ENCODE measurements at places on chromosomes 11 and 22.

GRCh38 chr11:117997406-117997805 lies 11.2 kb downstream of the IL10RA start:
- H3K36me3 ChIP-seq: peaks cover 73% of the 10 kb centered on the region
- H3K27ac ChIP-seq: peak overlapping the region; percentile 80
- H3K4me1 ChIP-seq: peaks cover 85% of the 10 kb centered on the region

- H3K27me3 ChIP-seq: no peaks in the 10 kb centered on the region
- H3K4me3 ChIP-seq: no peak overlapping the region
- peaks cover 30% of the 10 kb centered on the region for H3K36me3 ChIP-seq
- peaks cover 8% of the 10 kb centered on the region for H3K4me1 ChIP-seq
- no peak for DNase-seq
Measured at GRCh38 chr22:40300884-40301672, 45.2 kb upstream of the ADSL start.

DNA sequence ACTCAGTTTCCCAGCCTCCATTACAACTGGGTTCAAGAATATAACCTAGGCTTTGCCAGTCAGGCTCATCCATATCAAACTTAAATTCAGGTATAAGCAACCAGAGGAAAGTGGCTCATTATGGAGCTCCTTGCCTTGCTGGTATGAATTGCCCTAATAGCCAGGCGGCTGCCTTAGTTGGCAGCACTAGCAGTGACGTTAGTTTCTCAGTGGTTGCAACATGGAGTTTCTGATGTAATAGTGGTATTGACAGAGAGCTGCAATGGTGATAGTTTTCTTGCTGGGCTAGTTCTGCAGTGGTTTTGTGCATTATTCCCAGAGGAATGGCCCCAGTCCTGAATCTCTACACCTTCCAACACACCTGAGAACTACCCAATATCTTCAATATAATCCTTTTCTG lies 3.8 kb upstream of the TMEM123 start:
- H3K4me3 ChIP-seq: no peak overlapping the region
- H3K4me1 ChIP-seq: peaks cover 80% of the 10 kb centered on the region
- no peak overlapping the region for H3K27ac ChIP-seq
- peaks cover 2% of the 10 kb centered on the region for H3K36me3 ChIP-seq
- DNase-seq: no peak
- no peaks in the 10 kb centered on the region for H3K27me3 ChIP-seq

GRCh38 chr22:40953471-40953870 lies 2.3 kb downstream of the RBX1 start:
- H3K27ac ChIP-seq: peak overlapping the region; percentile 100
- H3K36me3 ChIP-seq: peaks cover 36% of the 10 kb centered on the region
- no peak for DNase-seq
- peaks cover 2% of the 10 kb centered on the region for H3K27me3 ChIP-seq
- peak overlapping the region; percentile 100 for H3K4me3 ChIP-seq

GRCh38 chr11:133946541-133947318 lies 10.0 kb downstream of the IGSF9B start:
- H3K27ac ChIP-seq: peak overlapping the region; percentile 56
- H3K4me1 ChIP-seq: peaks cover 69% of the 10 kb centered on the region
- peak overlapping the region; percentile 58 for H3K4me3 ChIP-seq
- peak; percentile 65 for DNase-seq

GRCh38 chr11:17354601-17354991 lies 3.0 kb downstream of the NCR3LG1 start:
- no peaks in the 10 kb centered on the region for H3K27me3 ChIP-seq
- H3K4me3 ChIP-seq: peak overlapping the region; percentile 92
- DNase-seq: peak; percentile 77
- H3K36me3 ChIP-seq: peaks cover 30% of the 10 kb centered on the region
- H3K4me1 ChIP-seq: peaks cover 39% of the 10 kb centered on the region

DNA sequence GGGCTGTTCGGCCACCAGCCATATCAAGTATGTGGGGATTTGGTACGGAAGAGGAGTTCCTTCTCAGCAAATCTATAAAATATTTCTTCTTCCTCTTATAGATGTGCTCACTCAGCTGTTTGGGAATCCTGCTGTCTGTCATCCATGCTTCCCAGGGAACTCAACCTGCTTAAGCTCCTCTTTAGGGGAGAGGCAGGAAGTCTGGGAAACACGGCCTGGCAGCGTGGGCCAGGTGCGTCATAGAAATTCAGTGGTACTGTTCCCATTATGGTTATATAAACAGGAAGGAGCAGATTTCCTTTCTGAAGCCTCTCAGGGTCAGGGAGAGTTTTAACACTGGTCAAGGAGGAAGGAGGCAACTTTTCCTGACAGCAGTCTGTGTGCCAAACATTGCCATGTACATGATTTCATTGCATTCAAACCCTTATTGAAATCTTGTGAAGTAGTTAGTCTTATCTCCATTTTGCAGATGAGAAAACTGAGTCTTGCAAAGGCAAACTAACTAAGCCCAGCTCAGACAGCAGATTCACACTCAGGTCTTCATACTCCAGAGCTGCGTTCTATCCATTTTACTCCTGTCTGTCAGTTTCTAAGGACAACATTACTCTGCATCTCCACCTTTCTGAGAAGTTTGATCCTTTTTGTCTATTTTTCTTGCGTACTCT lies 35.4 kb upstream of the AMOTL1 start:
- no peaks in the 10 kb centered on the region for H3K4me1 ChIP-seq
- H3K4me3 ChIP-seq: no peak overlapping the region
- no peak for DNase-seq
- H3K27me3 ChIP-seq: no peaks in the 10 kb centered on the region
- H3K36me3 ChIP-seq: no peaks in the 10 kb centered on the region

- H3K27ac ChIP-seq: no peak overlapping the region
- H3K4me1 ChIP-seq: peaks cover 8% of the 10 kb centered on the region
- H3K27me3 ChIP-seq: peaks cover 52% of the 10 kb centered on the region
Measured at GRCh38 chr11:86954269-86955110, 705 bp downstream of the FZD4 start.

DNA sequence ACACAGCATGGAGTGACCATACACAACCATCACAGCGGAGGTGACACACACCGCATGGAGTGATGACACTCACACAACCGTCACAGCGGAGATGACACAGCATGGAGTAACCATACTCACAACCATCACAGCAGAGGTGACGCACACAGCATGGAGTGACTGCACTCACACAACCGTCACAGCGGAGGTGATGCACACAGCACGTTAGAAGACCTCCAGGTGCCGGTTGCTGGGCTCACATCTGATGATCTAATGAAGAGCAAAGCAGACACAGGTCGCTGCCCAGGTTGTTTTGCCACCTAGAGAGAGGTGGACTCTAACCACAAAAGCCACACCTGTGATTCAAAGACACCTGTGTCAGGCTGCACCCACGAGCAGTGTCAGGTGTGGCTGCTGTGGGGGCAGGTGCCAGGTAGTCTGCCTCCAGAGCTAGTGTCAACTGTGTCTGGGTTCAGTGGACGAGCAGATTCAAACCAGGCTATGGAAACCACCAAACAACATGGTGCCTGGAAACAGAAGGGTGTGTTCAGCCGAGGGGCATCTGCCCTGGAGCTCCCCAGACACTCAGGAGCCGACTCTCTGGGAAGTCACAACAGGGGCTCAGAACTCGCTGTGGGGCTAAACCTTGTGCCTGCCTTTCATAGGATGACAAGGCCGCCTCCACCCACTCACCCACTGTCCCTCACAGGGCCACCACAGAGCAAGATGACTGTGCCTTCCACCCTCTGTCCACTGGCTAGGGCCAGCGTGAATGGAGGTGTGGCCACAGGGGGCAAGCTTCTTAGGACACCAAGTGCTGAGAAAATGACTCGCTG lies 608.2 kb downstream of the TBC1D22A start:
- no peak overlapping the region for H3K27ac ChIP-seq
- H3K36me3 ChIP-seq: no peaks in the 10 kb centered on the region
- DNase-seq: no peak
- H3K4me3 ChIP-seq: no peak overlapping the region
- H3K27me3 ChIP-seq: peaks cover 4% of the 10 kb centered on the region

- DNase-seq: no peak
- no peaks in the 10 kb centered on the region for H3K27me3 ChIP-seq
- H3K36me3 ChIP-seq: no peaks in the 10 kb centered on the region
- no peaks in the 10 kb centered on the region for H3K4me1 ChIP-seq
- no peak overlapping the region for H3K4me3 ChIP-seq
Measured at GRCh38 chr11:9633679-9634078, 30.2 kb upstream of the SWAP70 start.

DNA sequence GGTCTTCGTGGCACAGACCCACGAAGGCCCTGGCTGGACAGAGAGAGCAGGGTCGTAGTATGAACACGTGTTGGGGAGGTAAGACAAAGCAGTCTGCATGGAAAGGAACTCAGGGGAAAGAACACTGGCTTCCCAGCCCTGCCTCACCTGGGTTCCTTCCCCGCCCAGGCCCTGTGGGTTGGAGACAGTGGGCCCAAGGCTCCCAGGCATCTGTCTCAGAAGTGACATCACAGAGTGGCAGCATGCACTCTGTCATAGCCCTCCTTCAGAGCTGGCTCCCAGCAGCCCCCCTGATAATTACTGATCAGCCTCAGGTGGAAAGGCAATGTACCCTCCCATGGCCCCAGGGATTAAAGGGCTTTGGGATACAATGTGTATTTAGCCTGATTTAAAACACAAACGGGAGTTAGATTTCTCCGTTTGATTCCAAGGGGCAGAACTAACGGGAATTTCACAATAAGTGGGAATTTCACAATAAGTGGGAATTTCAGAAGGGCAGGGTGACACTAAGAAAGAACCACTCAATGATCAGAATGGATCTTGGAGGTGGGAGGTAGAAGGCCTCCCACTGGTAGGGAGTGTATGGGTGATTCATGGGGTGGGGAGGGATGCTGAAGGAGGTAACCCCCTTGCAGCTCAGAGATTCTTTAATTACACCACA lies 65.1 kb downstream of the SLC22A12 start:
- H3K4me3 ChIP-seq: no peak overlapping the region
- no peak for DNase-seq
- H3K36me3 ChIP-seq: no peaks in the 10 kb centered on the region
- peaks cover 3% of the 10 kb centered on the region for H3K27me3 ChIP-seq
- H3K4me1 ChIP-seq: peaks cover 8% of the 10 kb centered on the region

DNA sequence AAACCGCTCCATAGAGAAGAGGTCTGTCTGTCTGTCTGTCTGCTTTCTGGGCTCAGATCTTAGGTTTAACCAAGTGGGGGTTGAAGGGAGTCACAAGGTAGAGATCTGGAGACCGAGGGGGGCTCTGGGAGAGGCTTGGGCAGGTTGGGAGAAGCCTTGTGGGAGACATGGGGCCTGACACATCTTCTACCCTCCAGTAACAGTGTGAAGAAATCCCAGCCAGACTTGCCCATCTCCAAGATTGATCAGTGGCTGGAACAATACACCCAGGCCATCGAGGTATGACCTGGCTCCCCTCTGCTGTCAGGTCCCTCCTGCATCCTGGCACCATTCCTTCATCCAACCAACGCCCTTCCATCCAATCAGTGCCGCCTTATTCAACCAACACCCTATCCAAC lies 7.4 kb downstream of the PRR33 start:
- peaks cover 17% of the 10 kb centered on the region for H3K4me1 ChIP-seq
- no peaks in the 10 kb centered on the region for H3K27me3 ChIP-seq
- peaks cover 14% of the 10 kb centered on the region for H3K36me3 ChIP-seq

DNA sequence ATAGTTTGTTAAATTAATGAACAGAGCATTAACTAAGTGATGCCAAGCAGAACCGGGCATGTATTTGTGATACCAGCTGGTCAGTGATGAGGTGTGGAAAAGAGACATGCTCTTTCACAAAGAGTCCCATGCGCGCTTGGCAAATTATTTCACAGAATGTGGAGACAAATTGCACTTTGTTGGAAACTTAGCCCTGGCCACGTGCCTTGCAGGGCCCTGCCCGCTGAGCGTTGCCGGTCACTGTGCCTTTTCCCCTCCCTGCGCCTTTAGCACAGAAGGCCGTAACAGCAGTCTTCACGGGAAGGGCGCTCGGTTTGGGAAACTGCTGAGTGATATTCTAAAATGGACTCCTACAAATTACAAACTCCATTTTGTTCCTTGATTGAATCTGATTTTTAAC lies 235.9 kb downstream of the TBC1D22A start:
- no peak for DNase-seq
- H3K36me3 ChIP-seq: peaks cover 17% of the 10 kb centered on the region
- H3K4me1 ChIP-seq: peaks cover 17% of the 10 kb centered on the region
- H3K4me3 ChIP-seq: no peak overlapping the region

DNA sequence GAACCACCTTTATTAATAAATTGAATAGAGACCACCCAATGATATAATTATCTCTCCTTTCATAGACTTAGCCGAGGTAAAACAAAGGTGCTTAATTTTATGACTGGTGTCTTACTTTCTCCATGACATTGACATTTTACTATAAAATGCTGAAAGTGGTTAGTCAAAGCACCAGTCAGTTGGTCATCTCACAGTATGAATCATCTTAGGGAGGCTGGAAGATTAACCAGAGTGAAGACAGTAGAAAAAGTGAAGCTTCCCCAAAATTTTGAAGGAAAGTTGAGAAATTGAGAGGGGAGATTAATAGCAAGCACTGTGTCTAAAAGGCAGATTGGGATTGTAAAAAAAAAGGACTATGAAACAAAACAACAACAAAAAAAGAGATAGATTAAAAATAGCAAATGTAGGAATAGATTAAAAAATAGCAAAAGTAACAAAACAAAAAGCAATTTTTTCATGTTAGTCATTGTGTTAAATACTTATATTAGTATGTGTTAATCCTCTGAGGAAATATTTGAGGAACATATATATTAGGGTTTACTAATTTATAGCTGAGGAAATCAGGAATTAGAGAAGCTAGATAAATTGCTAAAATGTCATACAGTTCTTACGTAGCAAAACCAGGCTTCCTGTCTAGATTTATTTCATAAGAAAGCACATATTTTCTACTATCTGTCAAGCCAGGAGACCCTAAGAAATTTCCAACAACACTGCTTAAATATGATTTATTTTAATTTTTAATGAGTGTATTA lies 557.3 kb upstream of the ANO5 start:
- DNase-seq: no peak
- no peaks in the 10 kb centered on the region for H3K27me3 ChIP-seq
- H3K27ac ChIP-seq: no peak overlapping the region
- H3K4me1 ChIP-seq: peaks cover 1% of the 10 kb centered on the region
- no peaks in the 10 kb centered on the region for H3K36me3 ChIP-seq

- H3K4me3 ChIP-seq: no peak overlapping the region
- H3K27ac ChIP-seq: no peak overlapping the region
- DNase-seq: no peak
- H3K27me3 ChIP-seq: no peaks in the 10 kb centered on the region
- no peaks in the 10 kb centered on the region for H3K4me1 ChIP-seq
- peaks cover 36% of the 10 kb centered on the region for H3K36me3 ChIP-seq
Measured at GRCh38 chr22:27846910-27847309, 45.4 kb upstream of the MN1 start.

- no peak overlapping the region for H3K27ac ChIP-seq
- no peak for DNase-seq
- H3K27me3 ChIP-seq: peaks cover 9% of the 10 kb centered on the region
- H3K4me1 ChIP-seq: no peaks in the 10 kb centered on the region
- no peak overlapping the region for H3K4me3 ChIP-seq
- no peaks in the 10 kb centered on the region for H3K36me3 ChIP-seq
Measured at GRCh38 chr11:36054628-36055027, 110.8 kb downstream of the LDLRAD3 start.

- H3K27ac ChIP-seq: no peak overlapping the region
- H3K4me1 ChIP-seq: no peaks in the 10 kb centered on the region
- H3K4me3 ChIP-seq: no peak overlapping the region
- no peak for DNase-seq
- H3K36me3 ChIP-seq: no peaks in the 10 kb centered on the region
Measured at GRCh38 chr11:119615882-119616196, 113.2 kb downstream of the NECTIN1 start.
